ENCODE measurements at places on chromosomes 12 and 14.
A peak's percentile ranks its signal among the peaks of the same experiment; 100 is the strongest.

DNA sequence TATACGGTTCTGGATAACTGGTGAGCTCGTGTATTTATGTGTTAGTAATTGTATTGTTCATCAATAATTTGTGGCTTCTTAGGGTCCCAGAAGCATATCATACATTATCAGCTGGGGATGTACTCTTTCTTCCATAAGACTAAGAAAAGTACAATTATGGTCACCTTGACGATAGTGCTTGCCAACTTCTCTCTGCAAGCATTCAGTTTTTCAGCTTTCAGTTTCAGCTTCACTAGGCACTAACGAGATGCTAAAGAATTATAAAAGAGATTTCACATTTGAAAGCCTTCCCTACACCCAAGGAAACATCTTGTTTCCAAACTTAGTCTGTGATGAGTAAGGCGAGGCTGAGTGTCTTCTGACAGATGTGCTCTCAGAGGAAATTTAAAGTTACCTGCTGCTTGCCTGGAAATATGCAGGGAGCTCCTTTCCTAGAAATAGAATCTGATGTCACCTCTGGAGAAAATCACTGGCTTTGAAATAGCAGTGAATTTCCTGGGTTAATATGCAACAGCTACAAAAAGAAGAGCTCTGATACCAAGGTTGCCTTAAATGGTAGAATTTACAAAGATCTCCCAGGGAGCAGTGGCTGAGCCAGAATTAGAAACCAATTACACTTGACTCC is 1419.9 kb upstream of the TMEM132C start:
- no peak for DNase-seq

GRCh38 chr14:26598081-26598671 is 343 bp upstream of the NOVA1 start:
- peak; percentile 21 for DNase-seq

DNA sequence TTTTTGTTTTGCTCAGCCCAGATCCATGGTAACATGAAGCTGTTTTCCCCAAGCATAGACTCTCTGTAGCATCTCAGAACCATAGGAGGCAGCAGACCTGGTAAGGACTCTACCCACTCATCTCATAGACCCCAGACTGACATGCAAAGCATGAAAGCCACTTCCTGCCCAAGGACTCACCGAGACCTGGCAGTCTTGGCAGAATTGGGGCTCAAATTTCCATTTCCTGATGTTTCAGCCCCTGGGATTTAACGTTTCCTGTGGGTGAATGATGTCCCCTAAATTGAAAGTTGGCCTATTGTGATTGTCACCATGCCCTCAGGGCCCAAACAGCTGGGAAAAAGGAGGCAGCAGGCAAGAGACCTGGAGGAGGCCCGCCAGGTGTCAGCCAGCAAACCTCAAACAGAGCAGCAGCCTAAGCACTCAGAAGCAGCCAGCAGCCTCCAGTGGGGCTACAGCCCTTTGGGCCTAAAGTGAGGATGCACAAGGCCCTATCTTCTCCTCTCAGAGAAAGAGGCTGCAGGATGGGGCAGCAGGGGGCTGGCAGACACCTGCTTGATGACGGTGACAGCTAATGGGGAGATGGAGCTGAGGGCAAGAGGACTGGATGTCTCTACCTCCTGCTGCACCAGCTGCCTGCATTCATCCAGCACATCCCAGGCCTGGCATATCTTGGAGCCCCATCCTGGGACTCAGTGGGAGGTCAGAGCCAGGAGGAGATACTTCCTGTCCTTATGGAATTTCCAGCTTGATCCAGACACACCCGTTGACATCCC is 8.5 kb downstream of the KRT85 start:
- DNase-seq, result no peak

GRCh38 chr12:52779914-52780313 is 2.8 kb upstream of the KRT76 start:
- DNase-seq, result no peak

DNA sequence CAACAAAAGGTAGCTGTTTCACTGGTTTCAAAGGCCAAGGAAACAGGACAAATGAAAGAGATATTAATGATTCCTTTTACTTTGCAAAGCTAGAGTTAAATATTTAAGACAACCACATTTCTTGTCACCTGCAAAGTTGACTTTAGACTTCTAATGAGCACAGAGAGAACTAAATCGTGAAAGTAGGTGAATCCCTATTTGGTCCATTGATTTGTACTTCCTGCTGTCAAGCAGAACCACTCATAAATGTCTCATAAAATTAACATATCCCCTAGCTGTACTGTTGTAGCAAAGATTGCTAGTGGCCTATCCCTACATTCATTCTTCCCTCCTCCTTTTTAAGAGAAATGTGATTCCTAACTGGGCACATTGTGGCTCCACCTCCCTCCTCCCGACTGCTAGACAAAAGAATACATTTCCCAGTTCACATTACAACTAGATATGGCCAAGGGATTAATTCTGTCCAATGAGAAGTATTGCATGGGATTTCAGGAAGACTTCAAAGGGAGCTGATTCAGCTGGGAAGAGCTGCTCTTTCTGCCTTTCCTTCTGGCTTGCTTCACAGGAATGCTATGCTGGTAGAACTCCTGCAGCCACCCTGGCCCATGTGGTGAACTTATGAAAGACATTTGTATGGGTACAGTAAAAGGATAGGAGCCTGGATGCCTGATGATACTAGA is 227.5 kb upstream of the ABCD2 start:
- no peak for DNase-seq

DNA sequence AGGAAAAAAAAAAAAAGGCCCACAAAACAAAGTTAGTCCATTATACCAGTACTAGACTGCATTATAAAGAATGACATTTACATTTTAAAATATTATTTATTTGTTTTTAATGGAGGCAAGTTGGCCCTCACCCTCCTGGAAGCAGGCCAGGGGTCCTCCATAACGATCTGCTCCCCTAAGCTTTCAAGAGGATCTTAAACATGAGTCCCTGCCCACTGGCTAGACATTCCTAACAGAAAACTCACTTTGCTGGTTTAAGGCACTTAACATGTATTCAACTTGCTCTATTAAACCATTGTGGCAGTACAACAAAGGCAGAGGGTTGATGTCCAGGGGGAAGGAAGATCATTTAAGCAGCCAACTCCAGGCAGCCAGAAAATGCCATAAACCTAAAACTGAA is 111.4 kb downstream of the STXBP6 start:
- no peak for DNase-seq

- DNase-seq, result no peak
Observed at GRCh38 chr12:102833687-102834441, 83.2 kb downstream of the PAH start.

DNA sequence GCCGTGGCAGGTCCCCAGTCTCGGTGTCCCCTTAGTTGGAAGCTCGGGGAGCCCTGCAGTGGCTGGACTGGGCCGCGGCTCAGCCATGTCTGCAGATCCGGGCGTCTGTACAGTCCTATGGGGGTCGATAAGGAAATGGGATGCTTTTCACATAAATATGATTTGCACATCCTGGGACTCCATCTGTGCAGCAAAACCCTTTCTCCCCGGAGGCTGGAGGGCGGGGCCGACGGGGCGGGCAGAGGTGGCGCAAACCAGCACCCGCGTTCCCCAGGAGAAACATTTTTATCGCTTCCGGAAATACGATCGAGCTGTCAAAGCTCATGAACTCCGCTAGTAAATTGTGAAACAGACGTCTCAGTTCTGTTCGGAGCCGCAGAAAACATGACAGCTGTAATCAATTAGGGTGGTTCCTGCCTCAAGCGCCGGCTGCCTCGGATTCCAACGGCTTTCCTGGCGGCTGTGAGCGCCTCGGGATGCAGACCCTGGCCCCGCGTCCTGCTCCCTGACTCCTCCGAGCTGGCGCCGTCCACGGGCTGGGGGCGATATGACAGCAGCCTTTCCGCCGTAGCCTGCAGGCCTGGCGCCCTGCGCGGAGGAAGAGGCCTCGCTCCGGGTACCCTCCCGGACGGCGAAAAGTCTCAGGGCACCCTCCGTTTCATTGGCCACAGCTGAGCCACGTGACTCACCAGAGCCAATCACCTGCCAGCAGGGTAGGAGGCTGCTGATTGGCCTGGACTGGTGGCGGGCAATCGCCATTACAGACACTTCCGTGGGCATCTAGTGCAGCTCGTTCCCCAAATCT is 23.0 kb downstream of the DIO3 start:
- DNase-seq, result no peak

DNA sequence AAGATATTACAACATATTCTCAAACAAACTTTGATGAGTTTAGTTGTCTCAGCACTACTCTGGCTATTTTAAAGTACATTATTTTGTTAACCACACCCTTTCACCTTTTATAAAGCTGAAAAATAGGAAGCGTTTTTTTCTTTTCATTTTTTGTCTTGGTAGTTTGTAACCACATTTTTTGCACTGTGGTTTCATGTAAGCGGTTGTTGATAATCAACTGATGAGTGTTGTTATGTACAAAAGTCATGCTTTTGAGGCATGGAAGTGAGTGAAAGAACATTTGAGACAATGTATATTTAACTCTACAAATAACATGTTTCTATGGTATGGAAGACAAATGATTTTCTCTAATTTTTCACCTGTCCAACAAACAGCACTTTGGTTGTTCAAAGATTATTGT is 52.1 kb upstream of the ATP2B1 start:
- peak; percentile 38 for DNase-seq

GRCh38 chr12:67452119-67452805 is 183.1 kb downstream of the CAND1 start:
- DNase-seq, result peak; percentile 69

GRCh38 chr12:128644664-128645296 is 179.0 kb downstream of the SLC15A4 start:
- DNase-seq, result peak; percentile 6

DNA sequence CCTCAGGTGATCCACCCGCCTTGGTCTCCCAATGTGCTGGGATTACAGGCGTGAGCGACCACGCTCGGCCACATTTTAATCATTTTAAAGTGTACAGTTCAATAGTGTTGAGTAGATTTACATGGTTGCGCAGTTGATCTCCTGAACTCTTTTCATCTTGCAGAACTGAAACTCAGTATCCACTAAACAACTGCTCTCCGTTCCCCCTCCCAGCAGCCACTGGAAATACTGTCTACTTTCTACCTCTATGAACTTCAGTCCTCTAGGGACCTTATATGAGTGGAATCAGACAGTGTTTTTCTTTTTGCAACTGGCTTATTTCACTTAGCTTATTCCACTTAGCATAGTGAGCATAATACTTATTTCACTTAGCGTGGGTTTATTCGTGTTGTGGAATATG is 53.7 kb downstream of the KCTD10 start:
- DNase-seq, result no peak

DNA sequence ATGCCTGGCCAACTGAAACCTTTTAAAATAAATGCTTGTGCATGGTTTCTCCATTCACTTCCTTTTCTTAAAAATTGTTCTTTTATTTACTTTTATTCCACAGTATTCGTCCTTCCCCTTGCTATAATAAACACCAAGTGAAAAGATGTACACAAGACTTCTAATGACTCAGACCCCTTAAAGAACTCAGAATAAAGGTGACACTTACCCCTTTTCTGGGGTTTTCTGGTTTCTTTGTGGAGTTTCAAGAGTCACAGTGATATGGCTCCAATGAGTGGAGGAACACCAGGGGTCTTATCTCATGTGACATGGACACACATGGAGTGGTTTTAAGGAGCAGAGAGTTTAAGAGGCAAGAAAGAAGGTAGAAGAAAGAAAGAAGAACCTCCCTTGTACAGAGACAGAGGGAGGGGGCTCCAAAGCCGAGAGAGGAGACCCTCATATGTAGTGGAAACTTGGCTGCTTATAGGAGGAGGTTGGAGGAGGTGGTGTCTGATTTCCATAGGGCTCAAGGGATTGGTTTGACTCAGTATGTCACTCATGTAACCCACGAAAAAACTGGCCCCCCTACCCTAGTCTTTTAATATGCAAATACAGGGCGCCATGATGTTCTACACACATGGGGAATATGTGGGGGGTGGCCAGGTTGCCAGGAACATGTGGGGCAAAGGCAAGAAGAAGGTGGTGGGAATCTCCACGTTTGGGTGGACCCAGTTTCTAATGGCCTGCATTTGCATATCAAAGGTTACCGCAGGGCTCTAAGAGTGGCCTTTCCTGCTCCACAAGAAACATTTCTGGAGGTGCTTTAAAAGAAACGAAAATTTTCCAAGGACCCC is 22.1 kb upstream of the CD69 start:
- no peak for DNase-seq

DNA sequence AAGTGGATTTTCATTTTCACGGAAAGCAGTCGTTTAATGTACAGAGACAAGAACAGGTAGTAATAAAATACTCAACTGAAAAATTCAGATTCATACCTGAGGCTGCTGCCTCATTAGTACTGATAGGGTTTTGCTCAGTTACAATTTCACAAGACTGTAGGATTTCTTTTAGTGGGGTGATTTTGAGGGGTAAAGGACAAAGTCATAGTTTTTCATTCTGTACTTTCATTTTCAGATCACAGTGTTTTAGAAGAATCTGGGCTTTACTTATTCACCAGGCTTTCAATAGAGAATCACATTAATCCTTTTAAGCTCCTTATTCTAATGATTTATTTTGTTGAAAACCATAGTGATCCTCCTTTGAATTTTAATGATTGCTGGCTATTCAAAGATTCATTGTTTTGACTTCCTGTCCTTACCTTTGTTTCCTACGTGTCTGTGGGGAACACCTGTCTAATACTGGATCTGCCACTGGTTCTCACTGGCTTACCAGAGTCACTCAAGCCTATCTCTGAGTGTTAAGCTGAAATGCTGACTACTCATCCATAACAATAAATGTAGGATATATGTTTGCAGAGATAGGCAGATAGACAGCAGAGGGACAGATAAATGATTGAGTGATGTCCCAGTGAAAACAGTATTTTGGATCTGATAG is 243.8 kb upstream of the NPAS3 start:
- no peak for DNase-seq

GRCh38 chr12:79634957-79635471 is 55.8 kb downstream of the PAWR start:
- no peak for DNase-seq

GRCh38 chr12:32100888-32101287 is 5.8 kb upstream of the BICD1 start:
- no peak for DNase-seq

GRCh38 chr14:105913861-105914260 is 387.5 kb downstream of the TMEM121 start:
- no peak for DNase-seq

DNA sequence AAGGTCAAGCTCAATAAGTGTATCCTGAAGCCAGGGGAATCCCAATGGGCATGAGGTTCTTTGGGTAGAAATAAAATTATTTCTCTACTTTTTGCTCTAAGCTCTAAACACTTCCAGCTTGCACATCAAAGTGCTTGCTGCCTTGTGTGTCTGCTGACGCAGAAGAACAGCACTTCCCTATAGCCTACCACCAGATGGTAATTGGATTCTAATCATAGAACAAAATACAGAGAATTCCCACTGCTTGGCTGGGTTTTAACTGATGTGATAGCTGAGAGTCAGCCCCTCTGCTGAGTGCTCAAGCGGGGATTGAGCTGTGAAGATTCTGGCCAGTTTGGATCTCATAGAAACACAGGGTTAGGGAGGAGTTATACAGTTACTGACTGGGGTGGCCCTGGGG is 132.4 kb upstream of the GZMB start:
- no peak for DNase-seq

- no peak for DNase-seq
Observed at GRCh38 chr12:113299619-113300237, 35.2 kb downstream of the SLC8B1 start.
